K562 (cell line): ENCODE measurements at places on chromosomes 6 and 20.

DNA sequence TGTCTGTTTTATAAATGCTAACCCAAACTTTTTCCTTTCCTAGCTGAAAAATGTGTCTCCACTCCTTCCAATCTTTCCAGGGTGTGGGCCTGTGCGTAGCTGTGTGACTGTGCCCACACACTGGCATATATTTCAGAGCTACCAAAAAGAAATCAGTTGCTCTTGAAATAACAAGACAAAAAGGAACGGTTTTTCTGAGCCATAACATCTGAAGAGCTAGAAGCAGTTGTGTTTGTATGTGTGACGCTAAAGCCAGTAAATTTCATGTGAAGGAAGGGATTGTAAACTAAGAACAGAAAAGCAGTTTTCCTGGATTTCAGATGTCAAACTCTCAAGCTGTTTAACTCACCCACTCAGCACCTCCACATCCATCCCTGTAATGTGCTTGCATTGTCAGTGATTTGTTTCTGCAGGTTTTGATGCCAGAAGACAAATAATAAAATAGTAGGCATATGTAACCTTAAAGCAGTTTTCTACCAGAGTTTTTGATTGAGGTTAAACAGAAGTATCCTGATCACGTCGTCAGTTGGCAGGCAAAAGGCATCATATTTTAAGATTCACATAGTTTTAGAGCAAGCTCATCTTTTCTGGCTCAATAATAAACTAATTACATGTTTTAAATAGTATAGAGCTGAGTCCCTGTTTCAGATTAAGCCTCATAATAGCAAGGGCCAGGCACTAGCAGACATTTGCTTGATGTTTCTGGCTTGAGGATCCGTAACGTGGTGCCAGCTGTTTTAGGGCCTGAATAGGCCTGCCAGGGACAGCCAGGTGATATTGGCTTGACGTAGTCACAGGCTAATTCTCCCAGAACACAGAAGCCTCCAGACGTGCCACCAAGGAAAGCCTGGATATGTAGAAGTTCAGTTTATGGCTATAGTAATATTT lies 90.9 kb downstream of the FOXO3 start:
- DNase-seq = no peak

- DNase-seq = peak; percentile 54
Observed at GRCh38 chr6:41066867-41067304, 5.3 kb downstream of the OARD1 start.

DNA sequence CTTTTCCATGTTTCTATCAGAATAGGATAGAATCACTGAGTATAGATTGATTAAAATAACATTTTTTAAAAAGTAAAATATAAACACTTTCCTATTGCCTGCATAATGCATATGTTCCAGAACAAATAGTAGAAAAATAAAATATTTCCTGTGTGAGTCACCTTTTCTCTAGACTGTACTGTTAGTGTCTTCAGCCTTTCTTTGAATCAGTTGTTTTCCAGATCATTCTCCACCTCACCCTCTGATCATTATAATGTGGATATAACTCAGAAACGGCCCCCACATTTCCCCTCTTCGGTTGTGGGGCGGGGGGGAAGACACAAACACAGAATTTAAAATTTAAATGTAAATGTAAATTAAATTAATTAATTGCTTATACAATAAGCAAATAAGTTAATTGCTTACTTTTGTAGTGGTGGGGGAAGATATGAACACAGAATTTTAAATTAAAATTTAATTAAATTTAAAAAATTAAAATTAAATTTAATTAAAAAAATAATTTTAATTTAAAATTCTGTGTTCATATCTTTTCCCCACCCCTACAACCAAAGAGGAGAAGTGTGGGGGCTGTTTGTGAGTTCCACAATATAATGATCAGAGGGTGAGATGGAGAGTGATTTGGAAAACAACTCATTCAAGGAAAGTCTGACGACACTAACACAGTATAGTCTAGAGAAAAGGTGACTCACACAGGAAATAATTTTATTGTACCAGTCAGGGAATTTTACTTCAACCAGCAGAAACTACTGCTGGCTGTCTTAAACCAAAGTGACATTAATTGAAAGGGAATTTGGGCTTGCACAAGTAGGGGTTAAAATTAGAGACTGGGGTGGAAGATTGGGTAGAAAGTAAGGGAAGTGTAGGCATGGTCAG lies 37.1 kb upstream of the PROKR2 start:
- DNase-seq = no peak

DNA sequence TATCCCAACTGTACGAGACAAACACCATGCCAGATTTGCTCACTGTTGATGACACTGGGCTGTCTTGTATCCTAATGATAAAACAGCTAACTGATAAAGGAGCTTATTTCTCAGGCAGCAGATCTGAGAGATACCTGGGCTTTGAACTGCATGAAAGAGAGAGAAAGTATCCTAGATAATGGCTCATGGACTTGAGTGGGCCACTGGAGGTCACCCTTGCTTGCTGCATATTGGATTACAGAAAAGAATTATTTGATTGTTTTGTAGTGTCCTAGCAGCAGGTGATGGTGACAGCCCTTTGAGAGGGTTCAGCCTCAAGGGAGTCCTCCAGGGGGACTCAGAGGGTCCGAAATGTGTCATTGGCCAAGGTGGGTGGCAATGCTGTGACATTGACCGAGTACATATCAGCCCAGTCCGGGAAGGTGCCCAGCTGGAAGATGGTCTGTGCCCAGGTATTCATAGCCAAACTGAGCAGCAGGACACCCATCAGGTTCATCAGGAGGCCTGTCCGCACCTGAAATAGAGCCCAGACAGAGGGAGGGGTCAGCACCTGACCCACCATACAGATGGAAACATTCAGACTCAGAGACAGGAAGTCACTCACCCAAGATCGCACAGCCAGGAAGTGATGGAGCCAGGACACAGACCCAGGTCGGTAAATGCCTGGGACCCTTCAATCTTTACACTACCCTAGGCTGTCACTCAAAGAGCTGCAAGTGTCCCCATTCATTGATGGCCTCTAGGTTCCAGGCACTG lies 9.4 kb upstream of the OCSTAMP start:
- DNase-seq = no peak

- DNase-seq = no peak
Observed at GRCh38 chr20:31974951-31975487, 7.1 kb downstream of the XKR7 start.

GRCh38 chr20:7144464-7144863 lies 377.0 kb downstream of the BMP2 start:
- no peak for DNase-seq

DNA sequence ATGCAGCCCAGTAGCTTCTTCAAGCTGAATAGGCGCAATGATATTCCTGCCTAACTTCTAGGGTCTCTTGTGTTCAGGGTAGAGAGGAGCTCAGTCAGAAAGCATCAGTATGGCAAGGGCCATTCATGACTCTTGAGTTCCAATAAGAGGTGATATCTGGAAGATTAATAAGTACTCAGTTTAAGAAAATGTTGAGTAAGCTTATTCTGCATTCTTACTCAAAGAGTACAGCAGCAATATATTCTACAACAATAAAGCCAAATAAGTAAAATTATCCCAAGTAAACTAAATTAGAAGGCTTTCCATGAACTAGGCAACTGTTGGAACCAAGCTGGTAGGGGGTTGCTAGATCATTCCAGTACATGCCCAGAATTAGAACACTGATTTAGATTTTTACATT lies 303.2 kb downstream of the PACRG start:
- DNase-seq = no peak

DNA sequence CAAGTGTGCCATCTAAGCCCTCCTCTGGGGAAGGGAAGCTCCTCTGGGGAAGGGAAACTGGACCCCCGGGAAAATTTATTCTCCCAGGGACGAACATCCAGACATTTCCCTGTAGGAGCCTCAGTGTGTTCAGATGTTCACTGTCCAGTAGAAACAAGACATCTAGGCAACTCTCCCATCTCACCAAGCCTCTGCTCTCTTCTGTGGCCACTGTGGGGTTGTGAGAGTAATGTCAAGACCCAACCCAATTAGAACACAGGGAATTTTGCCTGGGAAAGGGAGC lies 3.6 kb upstream of the PTGIS start:
- no peak for DNase-seq

DNA sequence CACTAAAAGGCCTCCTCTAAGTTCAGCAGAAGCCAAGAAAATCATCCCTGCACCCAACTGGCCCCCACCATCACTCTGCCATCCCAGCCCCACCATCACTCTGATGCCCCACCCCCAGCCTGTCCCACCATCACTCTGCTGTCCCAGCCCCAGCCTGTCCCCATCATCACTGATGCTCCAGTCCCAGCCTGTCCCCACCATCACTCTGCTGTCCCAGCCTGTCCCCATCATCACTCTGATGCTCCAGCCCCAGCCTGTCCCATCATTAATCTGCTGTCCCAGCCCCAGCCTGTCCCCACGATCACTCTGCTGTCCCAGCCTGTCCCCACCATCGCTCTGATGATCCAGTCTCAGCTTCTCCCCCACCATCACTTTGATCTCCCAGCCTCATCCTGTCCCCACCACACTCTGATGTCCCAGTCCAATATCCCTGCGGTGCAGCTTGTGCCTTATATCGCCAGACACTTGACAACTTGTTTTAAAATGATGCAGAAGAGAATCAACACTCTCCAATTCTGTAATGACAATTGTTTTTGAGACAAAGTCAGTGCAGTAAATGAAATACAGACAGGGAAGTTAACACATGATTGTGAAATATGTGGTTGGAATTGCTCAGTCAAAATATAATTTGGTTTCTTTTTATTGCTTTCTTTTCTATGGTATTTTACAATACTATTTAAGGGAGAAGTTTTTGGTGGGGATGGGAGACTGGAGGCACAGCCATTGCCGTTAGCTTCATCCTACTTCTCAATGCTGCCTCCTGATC lies 100.8 kb downstream of the TNFAIP3 start:
- DNase-seq = no peak

- DNase-seq = no peak
Observed at GRCh38 chr6:48087448-48087847, 23.5 kb downstream of the PTCHD4 start.

DNA sequence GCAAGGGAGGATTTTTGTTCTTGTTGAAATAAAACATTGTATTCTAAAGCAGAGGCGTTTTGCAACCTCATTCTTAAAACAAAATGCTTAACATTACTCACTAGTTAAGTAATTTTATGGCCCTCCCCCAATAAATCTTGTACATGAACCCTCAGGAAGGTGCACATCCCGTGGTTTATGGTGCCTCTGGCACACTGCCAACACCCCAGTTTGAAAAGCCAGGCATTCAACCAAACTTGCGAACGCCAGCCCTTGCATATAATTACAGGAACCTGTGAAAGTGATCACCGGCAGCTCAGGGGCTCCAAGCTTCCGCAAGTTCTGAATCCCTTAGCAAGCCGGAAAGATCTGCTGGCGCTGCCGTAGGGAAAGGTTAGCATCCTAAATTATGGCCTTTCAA lies 1109.0 kb upstream of the FLRT3 start:
- DNase-seq = no peak

- DNase-seq = no peak
Observed at GRCh38 chr6:64685401-64685800, 1021.6 kb downstream of the EYS start.

DNA sequence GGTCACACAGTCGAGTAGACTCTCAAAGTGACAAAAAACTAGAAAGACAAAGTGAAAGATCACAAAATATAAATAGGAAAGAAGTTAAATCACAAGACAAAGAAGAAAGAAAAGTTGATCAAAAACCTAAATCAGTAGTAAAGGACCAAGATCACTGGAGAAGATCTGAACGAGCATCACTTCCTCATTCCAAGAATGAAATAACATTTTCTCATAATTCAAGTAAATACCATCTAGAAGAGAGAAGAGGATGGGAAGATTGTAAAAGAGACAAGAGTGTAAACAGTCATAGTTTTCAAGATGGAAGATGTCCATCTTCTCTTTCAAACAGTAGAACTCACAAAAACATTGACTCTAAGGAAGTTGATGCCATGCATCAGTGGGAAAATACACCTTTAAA lies 31.6 kb upstream of the GJA10 start:
- DNase-seq = no peak

GRCh38 chr20:64069614-64070243 lies 6.7 kb downstream of the TCEA2 start:
- DNase-seq = peak; percentile 63

DNA sequence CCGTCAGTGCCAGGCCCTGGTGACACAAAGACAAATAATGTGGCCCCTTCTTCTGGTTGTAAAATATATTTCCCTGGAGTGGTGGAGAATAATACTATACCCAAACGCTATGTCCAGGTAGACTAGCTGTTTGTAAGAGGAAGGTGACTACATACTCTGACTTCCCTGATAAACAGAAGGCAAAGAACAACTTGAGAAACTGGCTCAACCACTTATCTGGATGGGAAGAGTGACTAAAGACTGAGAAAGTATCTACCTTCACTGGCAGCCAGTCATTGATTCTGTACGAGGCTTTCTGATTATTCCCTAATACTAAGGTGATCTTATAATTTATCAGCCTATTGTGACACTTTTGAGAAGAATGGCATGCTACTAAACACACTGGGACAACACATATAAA lies 569.7 kb downstream of the EPHA7 start:
- no peak for DNase-seq

DNA sequence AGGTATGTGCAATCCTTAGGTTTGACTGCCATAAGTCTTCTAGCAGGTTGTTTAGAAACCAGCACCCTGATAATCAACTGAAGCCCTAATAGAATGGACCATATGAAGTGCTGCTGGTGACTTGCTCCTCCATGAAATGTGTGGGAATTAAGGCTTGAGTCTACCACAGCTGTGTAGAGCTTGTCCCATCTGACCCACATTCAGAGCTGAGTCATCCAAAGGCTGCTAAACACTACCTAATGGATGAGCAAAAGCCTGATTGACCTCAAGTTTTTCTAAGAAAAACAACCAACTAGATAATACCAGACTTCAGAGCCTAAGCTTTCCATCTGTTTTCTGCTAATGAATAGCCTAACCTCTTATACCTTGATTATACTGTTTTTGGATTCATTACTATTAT lies 120.3 kb upstream of the MOCS1 start:
- no peak for DNase-seq

DNA sequence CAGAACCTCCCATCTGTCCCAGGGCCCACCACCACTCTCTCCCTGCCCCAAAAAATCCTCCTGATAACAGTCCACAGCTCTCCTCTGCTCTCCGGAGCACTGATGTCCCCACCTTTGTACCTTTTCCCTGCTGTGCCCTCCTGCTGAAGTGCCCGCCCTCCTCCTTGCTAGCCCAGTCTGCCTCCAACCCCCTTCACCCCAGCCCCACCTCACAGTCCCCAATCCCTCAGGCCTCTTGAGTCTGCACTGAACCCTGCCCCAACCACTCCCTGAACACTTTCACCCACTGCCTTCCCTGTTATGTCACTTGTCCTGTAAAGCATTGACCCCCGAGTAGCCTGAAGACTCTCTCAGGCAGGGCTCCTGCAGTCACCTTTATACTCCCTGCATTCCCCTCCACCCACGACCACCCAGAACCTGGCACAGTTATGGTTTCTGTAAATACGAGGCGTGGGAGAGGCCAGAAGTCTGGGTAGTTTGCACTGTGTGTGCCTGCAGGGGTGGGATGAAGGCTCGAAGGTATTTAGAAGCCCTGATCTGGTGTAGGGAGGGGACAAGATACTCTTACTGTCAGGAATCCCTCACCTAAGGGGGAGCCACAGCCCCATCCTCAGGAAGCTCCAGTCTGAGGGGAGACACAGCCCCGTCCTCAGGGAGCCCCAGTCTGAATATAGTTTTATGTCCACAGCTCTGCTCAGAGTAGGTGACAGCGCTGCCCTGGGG lies 5.4 kb downstream of the GLP1R start:
- DNase-seq = no peak

- DNase-seq = no peak
Observed at GRCh38 chr6:15517600-15517999, 145.2 kb downstream of the DTNBP1 start.

- no peak for DNase-seq
Observed at GRCh38 chr6:33249732-33250630, 21.7 kb downstream of the VPS52 start.

- no peak for DNase-seq
Observed at GRCh38 chr20:35006009-35006408, 50.3 kb downstream of the MYH7B start.
